ENCODE measurements at places on chromosomes 3 and 15. TPM values are rescaled to one million over a fixed set of nuclear protein-coding genes. Genes with fewer than 3 reads are reported as not detected.

The TRPM1 gene
- not detected for polyA plus RNA-seq

The CCK gene
- polyA plus RNA-seq = not detected

The ACTR8 gene
- polyA plus RNA-seq = 19.7 TPM

The TEX264 gene
- 33.0 TPM for polyA plus RNA-seq

The DNAH12 gene
- polyA plus RNA-seq = 1.8 TPM

The KBTBD12 gene
- not detected for polyA plus RNA-seq

The ZMAT3 gene
- 3.1 TPM for polyA plus RNA-seq

The FBXW12 gene
- polyA plus RNA-seq = not detected

The DAPK2 gene
- polyA plus RNA-seq = 0.18 TPM

The ZCWPW2 gene
- polyA plus RNA-seq = 0.48 TPM

The THPO gene
- 0.59 TPM for polyA plus RNA-seq

The DPPA2 gene
- polyA plus RNA-seq = not detected

The EFCAB12 gene
- polyA plus RNA-seq = 0.32 TPM

The WDR82 gene
- polyA plus RNA-seq = 163 TPM

The EIF4E3 gene
- polyA plus RNA-seq = 9.2 TPM

The CSTA gene
- not detected for polyA plus RNA-seq

The TRH gene
- 2.6 TPM for polyA plus RNA-seq

The CHST13 gene
- not detected for polyA plus RNA-seq

The SLC27A2 gene
- polyA plus RNA-seq = 3.5 TPM

The CISH gene
- polyA plus RNA-seq = not detected

The CADM2 gene
- 4.2 TPM for polyA plus RNA-seq

The TM6SF1 gene
- polyA plus RNA-seq = 0.16 TPM

The PLIN1 gene
- 0.08 TPM for polyA plus RNA-seq

The ANAPC13 gene
- 178 TPM for polyA plus RNA-seq
